Stimulated activated CD4-positive, alpha-beta T cell treated with anti-CD3 and anti-CD28 coated beads, Interleukin-4, amount 100 ng/mL, for 1 hour (primary cell): ENCODE measurements at places on chromosomes 11 and 22.
A peak's percentile ranks its signal among the peaks of the same experiment; 100 is the strongest.

DNA sequence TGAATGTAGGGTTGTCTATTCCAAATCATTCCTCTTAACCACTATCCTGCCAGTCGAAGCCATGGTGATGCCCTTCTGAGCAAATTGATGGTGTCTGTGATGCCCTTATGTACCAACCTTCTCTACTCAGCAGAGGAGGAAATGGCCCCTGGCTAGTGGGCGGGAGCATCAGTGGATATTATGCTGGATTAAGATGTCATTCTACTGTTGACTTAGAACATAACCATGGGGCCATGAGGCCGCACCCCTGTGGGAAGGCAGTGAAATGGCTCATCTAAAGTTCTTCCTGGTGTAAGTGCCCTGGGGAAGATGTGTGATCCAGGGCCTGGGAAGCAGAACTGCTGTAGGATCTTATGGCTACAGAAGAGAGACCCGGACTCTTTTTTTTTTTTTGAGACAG is 20.7 kb upstream of the P2RY2 start:
- DNase-seq: no peak

- DNase-seq: no peak
Observed at GRCh38 chr11:78399136-78399535, 18.5 kb downstream of the GAB2 start.

GRCh38 chr11:96960926-96961325 is 571.1 kb downstream of the JRKL start:
- no peak for DNase-seq

- no peak for DNase-seq
Observed at GRCh38 chr11:114606003-114606801, 10.6 kb upstream of the NXPE4 start.

GRCh38 chr11:61609000-61609979 is 28.4 kb upstream of the SYT7 start:
- DNase-seq: no peak

GRCh38 chr22:39744353-39744752 is 149.2 kb downstream of the ENTHD1 start:
- DNase-seq: no peak

DNA sequence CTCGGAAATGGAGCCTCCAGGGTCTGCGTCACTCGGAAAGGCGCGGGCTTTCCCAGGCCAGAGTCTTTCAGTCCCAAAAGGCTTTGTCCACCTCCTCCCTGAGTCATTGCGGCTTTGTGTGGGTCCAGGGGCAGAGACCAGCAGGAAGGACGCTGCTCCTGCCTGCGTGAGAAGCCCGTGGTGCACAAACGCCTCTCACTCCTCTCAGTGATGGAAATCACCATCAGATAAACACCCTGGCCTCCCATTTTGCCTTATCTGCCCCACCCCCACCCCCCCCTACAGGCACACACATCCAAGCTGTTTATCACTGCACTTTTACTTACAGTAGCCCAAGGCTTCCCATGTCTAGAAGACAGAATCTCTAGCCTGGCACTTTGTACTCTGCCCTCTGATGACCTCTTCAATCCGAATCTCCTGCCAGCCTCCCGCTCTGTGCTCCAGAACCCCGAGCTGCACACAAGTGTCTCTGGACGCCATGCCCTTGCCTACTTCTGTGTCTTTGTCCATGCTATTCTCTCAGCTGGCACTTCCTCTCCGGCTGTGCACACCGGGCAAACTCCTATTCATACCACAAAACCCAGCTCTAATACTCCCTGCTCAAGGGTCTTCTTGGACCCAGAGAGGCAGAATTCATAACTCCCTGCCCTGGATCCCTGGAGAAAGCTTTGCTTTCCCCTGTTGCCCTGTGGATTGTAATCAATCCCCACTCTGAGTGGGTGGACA is 954.6 kb downstream of the TBC1D22A start:
- DNase-seq: no peak

DNA sequence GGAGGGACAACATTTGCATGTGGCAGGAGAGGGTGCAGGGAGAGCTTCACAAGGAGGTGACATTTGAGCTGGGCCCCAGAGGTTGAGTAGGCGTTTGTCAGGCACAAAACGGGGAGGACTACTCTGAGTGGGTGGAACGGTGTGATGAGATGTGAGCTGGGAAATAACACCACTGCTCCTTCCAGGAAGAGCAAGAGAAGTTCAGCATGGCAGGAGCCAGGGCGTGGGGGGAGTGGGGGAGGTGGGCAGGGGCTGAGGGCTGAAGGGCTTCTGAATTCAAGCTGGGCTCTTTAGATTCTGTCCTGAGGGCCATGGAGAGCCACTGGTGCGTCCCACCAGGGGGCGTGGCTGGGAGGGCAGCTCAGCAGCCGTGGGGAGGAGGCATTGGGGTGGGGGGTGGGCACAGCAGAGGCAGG is 54.2 kb downstream of the OTOG start:
- DNase-seq: no peak

GRCh38 chr22:40482391-40482790 is 112.0 kb downstream of the SGSM3 start:
- DNase-seq: no peak

- DNase-seq: no peak
Observed at GRCh38 chr11:120610111-120610510, 98.6 kb downstream of the GRIK4 start.

DNA sequence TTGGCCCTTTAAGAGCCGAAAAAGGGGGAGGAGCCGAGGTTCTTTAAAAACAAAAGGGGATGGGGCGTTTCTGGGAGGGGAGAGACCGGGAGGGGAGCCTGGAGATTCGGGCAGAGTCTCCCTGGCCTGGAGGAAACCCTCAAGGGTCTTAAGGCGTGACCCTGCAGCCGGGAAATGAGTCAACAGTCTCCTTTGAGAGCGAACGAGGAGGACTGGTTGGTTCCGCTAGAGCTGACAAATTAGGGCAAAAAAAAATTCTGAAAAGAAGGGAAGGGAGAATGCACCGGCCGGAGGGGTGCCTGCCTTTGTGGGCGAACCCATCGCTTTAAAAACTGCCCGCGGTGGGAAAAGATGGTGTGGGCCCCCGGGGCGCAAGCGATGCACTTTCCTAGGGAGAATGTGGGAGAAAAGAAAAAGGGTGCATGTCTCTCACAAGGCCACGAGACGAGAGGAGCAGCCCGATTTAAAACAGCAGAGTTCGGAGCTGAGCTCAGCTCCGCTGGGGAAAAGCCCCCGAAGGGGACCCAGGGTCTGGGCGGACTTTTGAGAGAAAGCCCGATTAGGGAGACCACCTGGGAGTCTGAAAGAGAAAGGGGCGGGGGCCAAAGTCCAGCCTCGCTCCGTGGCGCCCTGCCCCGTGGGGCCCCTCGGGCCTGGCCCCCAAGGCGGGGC is 874 bp downstream of the ZFTA start:
- DNase-seq: peak; percentile 18

DNA sequence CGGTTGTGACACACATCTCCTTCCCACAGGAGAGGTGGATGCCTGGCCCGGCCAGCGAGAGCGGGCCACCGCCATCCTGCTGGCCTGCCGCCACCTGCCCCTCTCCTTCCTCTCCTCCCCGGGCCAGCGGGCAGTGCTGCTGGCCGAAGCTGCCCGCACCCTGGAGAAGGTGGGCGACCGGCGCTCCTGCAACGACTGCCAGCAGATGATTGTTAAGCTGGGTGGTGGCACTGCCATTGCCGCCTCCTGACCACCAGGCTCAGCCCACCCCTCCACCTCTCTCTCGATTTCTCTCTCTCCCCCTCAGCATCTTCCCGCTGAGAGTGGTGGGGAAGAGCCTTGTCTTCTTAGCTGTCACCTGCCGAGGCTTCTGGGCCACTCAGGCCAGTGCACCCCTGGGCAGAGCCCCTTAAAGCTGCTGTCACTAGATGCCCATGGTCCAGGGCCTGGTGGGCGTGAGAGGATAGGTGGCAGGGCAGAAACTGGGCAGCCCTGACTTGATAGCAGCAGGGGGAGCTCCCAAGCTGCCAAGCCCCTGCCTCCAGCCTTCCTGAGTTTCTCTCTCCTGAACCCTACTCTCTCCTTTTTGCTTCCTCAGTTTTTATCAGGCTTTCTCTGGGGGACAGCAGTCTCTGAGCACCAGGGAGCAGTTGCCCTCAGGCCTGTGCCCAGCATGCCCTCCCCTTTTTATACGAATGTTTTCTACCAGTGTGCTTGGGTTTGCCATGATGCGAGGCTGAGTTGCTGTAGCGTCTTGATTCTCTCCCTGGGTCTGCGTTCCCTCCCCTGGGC is 9.3 kb downstream of the SHISA8 start:
- DNase-seq: no peak
